ENCODE measurements at places on chromosomes 1 and 21. TPM values are rescaled to one million over a fixed set of nuclear protein-coding genes. Genes with fewer than 3 reads are reported as not detected.

NR1I3 gene
- total RNA-seq = not detected

CCDC30 gene
- total RNA-seq = 6.9 TPM

RABGGTB gene
- 111 TPM for total RNA-seq

SLC35E2B gene
- total RNA-seq = 96.3 TPM

DPT gene
- total RNA-seq = not detected

GJC2 gene
- total RNA-seq = 0.65 TPM

WNT3A gene
- total RNA-seq = not detected

LRRC52 gene
- total RNA-seq = not detected

AUNIP gene
- 13.6 TPM for total RNA-seq

CLEC20A gene
- not detected for total RNA-seq

LEPR gene
- total RNA-seq = 2.7 TPM
